Hematopoietic multipotent progenitor cell treated with erythropoietin and hydrocortisone succinate and interleukin-3 and kit ligand, for 4 days (in vitro differentiated cells): ENCODE measurements at places on chromosomes 6 and 20.

- DNase-seq, result no peak
These were observed 121.4 kb downstream of the TBXT start for GRCh38 chr6:166046226-166046625.

- no peak for DNase-seq
These were observed 13.3 kb upstream of the HBS1L start for GRCh38 chr6:135067911-135068310.

- peak; percentile 38 for DNase-seq
These were observed 54.6 kb downstream of the PCSK2 start for GRCh38 chr20:17281478-17281877.

GRCh38 chr6:156009656-156010055 lies 554.0 kb upstream of the NOX3 start:
- no peak for DNase-seq

GRCh38 chr20:22496817-22497216 lies 87.6 kb downstream of the FOXA2 start:
- no peak for DNase-seq

DNA sequence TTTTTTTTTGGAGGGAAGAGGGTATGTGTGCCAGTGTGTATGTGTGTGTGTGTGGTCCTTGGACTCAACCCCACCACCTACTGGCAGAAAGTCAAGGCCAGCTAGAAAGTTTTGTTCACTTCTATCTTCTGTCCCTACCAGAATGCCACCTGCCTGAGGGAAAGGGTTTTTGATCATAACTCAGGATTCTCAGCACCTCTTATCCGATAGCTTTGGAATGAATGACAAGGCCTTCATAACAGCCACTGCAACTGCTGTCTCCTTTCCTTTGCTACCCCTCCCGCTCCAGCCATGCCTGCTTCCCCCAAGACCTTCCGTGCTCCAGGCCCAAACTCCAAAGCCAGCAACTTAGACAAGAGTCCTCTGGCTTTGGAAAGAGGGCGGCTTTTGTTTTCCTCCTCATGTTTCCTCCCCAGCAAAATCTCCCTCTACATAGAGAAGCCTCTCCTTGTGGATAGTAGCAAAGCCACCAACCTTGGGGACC lies 18.7 kb downstream of the BTN3A1 start:
- peak; percentile 74 for DNase-seq

DNA sequence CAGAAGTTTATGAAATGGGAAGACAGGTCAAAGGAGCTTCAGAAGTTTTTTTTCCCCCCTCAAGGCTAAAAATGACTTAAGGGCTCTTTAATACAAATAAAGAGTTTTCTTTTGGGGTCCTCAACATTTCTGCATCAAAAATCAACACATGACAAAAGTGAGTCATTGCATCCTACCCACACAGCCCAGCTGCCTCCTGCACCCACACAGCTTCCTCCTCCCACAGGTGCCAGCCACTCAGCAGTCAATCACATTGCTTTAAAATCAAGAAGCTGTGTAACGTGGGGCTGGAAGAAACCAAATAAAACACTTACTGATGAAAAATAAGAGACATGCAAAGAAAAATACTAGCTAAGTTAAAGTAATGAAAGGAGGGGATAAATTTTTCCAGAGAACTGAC lies 68.5 kb downstream of the MAP3K5 start:
- peak; percentile 82 for DNase-seq

DNA sequence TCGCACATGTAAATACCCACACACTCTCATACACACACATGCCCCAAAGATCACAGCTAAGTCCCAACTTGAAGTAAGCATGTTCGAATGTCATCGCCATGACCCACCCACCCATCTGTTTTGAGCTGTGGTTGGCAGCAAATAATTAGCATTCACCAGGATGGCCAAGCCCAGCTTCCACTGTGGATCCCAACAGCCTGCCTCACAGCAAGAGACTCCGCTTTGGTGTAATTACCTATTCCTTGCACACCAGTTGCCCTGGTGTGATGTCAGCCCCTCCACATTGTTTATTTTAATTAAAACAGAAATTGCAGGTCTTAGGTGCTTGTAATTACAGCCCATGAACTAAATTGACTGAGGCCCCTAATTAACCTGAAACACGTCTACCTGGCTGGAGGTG lies 81.1 kb downstream of the MAFB start:
- no peak for DNase-seq

- no peak for DNase-seq
These were observed 459.9 kb downstream of the BCKDHB start for GRCh38 chr6:80566361-80566760.

GRCh38 chr6:34746104-34746846 lies 11.0 kb upstream of the SNRPC start:
- no peak for DNase-seq

GRCh38 chr6:131167773-131168172 lies 32.5 kb downstream of the AKAP7 start:
- DNase-seq, result peak; percentile 6

DNA sequence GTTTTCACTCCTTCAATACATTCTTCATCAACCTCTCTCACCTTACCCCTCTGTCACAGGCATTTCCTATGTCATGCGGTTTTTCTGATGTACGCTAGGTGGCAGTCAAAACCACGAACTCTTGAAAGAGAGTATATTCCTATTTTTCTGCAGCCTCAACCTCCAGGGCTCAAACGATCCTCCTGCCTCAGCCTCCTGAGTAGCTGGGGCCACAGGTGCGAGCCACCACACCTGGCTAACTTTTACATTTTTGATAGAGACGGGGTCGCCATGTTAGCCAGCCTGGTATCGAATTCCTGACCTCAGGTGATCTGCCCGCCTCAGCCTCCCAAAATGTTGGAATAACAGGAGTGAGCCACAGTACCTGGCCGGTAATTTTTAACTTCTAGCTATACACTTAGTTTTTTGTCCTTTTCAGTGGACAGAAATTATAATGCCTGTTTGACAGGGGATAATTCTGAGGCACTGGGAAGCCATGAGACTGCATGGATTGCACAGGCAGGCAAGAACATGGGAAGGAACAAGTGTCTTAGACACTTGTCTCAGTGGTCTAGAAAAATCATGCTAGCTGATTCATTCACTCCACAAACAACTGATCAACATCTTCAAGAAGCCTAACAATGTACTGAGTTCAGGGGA lies 22.5 kb upstream of the HFE start:
- peak; percentile 85 for DNase-seq

DNA sequence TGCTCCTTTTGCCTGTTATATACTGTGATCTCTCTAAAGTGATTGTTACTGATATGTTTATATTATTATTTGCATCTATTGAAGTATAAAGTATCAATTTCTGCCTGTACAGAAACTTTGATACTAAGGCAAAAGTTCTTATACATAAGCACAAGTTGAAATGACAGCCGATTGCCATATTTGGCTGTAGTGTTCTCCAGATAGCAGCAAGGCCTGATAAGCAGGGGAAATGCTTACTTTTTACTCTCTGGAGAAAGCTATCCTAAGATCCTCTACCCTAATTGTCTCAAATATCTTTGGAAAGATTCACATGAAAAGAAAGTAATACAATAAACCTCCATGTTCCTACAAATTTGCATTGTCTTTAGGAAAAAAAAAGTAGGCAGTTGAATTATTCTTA lies 31.4 kb downstream of the SENP6 start:
- no peak for DNase-seq
